ENCODE measurements at places on chromosomes 6 and 20. TPM values are rescaled to one million over a fixed set of nuclear protein-coding genes. Genes with fewer than 3 reads are reported as not detected.

The LGSN gene
- total RNA-seq = not detected

The DNAAF9 gene
- total RNA-seq = 4.9 TPM

The LRRN4 gene
- total RNA-seq = 0.22 TPM

DNA sequence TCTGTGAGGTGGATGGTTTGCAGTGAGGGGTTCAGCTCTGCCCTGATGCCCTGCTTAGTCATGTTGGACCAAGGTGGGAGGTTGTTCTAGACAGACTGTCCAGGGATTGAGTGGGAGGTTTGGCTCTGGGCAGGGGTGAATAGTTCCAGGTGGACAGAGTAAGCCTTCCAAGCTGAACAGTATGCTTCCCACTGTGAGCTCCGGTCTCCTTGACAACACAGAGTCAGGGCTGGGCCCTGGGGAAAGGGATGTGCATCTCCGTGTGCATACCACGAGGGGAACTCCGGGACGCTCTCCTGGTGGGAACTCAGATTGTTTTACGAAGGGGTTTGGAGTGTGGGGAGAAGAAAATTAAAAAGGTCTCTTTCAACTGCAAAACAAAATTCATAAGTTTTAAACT, 174.7 kb downstream of the DHX35 start:
- no peak for DNase-seq

DNA sequence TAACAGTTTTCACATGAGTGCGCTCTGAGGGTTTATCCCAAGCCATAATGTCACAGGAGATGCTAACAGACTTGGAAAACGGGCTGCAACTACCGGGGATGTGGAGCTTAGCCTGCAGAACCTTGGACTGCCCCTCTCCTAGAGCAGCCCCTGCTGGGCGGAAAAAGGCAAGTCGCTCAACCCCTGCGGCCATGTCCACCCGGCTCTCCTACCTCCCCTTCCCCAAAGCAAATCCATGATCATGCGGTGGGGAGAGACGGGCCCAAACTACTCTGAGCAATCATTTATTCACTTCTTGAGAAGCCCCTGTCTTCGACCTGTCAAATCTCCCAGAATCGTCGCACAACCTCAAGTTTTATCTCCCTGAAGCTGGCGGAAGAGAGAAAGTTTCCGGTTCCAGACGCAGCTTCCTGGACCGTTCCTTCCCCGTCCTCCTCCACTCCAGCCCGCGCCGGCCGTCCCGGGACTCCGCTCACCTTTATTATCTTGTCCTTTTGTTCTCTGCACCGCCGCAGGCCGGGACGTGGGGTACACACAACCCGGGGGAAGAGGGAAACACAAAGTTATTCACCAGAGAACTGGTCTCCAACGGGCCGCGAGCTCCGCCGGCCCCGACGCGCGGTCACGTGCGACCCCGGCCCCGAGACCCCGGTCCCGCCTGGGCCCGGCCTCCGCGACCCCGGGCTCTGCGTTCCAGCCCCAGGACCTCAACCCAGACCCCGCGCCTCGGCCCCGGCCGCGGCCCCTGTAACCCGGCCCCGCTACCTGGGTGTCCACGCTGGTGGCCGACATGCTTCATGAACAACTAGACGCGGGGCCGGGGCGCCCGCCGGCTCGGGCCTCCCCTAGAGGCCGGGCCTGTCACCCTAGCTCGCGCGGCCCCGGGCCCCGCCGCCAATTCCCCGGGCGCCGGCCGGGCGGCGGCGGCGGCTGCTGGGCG, 560 bp downstream of the YTHDF1 start:
- no peak for DNase-seq

DNA sequence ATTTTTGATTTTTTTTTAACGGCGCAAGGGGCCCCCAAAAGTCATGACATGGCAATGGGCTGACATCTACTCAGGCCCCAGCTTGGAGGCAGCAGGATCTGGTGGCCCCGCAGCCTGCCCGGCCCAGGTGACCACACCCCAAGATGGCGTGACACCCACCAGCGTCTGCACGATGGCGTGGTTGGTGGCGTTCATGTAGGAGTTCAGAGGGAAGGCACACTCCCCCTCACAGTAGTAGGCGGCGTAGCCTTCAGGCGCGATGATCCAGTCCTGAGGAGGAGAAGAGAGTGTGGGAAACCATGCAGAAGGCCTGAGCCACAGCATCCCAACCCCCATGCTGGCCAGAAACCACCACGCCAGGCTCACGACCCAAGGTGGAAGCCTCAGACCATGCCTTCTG, 93.4 kb downstream of the BMP7 start:
- no peak for DNase-seq

- no peak for DNase-seq
Observed at GRCh38 chr20:24445510-24446170, 23.8 kb upstream of the SYNDIG1 start.

DNA sequence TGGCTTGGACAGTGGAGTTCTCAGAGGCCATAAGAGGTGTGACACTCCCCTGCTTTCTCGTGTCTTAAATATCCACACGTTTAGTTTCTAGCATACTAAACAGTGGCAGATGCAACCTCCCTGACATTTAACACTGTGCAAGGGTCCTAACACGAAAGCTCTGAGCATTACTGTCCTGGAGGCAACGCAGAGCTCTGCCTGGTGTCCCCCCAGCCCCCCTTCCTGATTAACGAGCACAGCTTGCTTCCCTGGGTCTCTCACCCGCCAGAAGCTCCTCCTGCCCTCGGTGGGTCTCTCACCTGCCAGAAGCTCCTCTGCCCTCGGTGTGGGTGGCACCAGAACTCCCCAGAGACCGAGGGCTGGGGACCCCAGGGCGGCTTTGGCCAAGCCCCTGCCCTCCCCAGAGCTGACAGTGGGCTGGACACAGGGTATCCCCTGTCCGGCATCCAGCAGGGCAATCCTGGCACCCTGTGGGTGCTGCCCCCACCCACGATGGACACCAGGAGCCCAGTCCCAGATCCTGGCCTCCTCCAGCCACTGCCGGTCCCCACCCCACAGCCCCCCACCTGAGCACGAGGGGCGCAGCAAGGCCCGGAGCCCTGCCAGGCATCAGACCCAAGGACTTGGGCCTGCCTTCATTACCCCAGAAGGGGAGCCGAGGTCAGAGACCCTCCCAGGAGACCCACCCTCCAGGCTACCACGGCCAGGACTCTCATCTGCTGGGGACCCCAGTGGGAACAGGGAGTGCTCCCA, 12.4 kb upstream of the KCNQ2 start:
- no peak for DNase-seq

- no peak for DNase-seq
Observed at GRCh38 chr20:58634521-58635278, 16.4 kb upstream of the STX16 start.

DNA sequence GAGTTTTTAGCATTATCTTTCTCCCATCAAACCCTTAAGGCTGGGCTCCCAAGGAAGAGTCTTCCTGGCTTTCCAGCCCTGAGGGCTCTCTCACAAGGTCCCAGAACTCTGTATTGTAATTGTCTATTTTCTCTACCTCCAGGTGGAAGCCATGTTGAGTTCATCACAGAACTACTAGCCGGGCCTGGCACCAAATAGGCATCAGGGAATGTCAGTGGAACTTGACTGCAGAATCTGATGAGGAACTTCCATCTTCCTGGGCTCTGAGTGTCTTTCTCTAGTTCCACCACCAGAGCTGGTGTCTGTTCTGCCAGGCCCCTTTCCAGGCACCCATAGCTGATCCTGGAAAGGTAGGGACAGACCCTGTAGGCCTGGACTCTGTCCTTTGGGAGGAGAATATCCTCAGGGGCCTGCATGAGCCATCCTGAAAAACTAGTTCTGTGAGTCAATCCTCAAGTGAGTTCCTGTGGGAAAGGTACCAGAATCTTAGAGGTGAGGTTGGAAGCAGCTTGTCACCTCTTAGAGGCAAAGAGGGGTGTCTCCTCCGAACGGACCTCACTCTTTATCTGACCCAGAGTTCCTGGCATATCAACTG, 11.1 kb upstream of the TOP1 start:
- no peak for DNase-seq

DNA sequence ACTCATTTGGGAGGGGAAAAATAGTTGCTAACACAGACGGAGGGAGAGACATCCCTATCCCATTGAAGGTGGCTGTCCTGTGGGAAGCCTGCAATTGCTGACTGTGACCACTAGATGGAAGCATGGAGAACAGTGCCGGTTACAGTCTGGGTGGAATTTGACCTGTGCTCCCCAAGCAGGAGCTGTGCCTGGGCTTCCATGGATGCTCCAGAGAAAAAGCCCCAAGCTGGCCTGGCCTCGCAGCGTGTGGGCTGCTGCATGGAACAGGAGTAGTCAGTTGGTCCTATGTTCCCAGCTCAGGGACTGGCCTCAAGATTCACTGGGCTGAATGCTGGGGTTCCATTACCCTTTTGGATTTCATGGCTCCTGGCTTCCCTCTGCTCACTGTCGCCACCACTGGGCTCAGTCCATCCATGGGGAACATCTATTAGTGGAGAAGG, 116.3 kb upstream of the CHD6 start:
- DNase-seq = no peak

- no peak for DNase-seq
Observed at GRCh38 chr6:11423072-11423471, 114.5 kb upstream of the TMEM170B start.

DNA sequence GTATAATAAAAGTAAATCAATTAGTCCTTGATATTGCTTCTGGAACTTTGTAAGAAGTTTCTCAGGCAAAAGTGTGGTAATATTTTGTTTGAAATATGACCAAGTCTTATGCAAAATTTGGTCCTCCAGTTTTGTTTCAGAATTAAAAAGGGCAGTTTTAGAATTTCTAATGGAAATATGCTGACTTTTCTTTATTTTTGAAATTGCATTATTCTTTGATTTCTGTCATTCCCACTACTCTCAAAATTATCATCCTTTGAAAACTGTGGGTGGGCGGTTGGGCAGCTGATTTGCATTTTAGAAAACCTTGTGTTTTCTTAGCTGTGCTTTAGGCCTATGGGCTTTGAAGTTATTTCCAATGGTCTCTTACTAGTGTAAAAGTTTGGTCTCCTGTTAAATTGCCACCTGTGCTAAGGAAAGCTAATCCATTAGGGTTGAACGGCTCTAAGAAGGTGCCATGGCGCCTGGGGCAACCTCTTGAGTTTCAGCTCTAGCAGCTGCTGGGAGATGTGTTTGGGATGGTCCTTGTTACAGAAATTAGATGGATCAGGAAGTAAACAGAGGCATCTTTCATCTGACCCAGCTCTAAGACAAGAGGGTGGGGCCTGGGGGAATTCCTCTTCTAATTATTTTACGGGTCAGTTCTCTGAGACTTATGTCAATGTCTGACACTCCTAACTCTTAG, 880.8 kb upstream of the SLC35B3 start:
- DNase-seq = no peak

- DNase-seq = no peak
Observed at GRCh38 chr6:37036146-37036545, 30.7 kb downstream of the FGD2 start.

DNA sequence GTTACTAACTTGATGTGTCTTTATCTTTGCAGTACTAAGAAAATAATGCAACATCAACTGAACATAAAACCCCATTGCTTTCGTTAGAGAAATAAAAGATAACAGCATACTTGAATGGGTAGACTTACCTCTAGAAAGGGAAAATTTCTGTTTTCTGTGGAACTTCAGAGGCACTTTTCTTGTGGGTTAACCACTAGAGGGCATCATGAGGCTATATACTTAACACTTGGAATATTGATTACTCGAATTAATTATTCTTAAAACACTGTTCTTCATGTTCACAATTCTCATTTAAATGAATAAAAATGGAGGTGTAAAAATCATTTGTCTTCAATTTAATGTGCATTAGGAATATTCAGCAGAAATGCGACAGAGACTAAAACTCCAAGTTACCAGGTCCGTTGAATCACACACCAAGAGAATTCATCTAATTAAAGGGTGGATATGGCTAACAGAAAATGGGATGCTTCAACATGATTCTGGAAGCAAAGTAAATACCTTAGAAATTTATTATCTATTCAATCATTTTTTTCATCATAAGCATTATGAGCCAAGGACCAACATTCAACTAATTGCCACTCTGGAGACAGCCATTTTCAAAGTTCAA, 330.8 kb upstream of the PREP start:
- DNase-seq = no peak

DNA sequence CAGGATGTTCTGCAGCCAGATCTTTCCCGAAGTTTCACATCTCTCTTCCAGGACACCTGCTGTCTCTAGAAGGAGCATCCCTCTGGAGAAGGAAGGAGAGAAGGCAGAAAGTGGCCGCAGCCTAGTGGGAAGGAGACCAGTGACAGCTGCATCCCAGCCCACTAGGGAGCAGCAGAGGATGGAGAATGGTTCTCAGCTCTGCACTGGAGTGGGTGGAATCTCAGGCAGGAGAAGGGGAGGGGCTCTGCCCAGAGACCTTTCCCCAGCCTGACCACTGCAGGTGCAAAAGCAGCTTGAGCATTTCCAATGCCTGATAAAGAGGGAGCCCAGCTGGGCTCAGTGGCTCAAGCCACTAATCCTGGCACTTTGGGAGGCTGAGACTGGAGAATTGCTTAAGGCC, 32.3 kb downstream of the NCR2 start:
- DNase-seq = no peak

GRCh38 chr6:163122365-163122764, 292.2 kb upstream of the QKI start:
- DNase-seq = no peak

DNA sequence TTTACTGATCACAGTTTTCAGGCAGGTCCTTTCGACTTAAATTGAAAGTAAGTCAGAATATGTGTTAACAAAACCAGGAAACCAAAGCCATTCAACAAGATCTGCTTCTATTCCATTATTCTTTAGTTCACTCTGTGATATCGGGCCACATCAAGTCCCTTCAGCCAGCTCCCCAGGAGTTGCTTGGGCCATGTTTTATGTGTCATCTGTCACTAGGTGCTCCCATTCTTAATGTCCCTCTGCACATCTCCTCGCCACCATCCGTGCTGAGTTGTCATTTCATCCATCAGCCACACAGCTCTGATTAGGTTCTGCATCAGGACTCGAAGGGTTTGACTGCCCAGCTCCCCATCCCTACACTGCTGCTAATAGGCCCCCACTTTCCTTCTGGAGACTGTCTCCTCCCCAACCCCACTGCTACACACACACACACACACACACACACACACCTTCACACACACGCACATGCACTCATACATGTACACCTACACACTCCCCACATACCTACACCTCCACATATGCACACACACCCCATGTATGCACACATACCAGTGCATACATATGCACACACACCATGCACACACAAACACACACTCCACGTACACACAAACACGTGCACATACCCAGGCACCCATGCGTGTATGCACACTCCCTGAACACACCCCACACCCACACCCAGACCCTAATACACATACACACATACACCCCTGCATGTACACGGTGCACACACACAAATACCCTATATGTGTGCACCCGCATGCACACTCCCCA, 143.3 kb upstream of the GMDS start:
- DNase-seq = no peak

DNA sequence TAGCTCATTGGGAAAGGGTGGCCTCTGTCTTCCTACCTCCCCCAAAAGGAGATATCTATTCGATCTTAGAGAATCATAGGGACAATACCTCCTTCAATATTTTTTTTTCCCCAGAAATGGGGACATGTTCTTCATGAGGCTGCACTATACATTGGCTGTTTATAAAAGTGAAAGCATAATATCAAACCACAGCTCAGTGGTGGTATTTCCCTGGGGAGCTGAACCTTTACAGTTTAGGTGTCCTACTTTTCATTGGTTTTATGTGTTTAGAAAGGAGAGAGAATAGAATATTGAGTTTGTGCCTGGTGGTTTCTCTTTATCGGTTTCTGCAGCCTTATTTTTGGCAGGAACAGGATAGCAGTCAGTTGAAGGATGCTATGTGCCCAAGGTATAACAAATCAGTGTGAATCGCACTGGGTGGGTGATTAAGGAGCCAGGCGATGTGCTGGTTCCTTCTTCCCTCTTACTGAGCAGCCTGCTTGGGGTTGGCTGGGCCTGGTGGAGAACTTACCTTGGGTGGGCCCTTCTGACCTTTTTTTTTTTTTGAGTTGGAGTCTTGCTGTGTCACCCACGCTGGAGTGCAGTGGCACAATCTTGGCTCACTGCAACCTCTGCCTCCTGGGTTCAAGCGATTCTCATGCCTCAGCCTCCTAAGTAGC, 25.2 kb downstream of the UST start:
- DNase-seq = no peak

Data from right lobe of liver (tissue), 6 donors.